ENCODE measurements at places on chromosomes 13 and 19.

DNA sequence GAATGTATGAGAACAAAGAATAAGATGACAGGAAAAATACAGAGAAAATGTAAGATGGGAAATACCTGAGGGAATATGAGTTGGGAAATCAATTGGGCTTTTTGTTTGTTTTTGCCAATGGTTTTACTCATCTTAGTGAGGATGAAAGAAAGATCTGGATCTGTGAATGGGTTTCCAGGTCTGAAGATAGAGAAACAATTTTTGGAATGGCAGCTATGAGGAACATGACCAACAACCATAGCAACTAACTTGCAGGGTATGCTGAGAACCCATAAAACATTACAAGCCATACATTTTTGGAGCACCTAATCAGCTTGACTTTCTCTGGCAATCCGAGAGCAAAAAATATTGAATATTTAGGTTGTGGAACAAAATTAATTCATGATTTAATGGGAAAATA, 290.0 kb downstream of the KCTD12 start:
- no peak for DNase-seq

- no peak for DNase-seq
Observed at GRCh38 chr13:29756506-29756905, 93.9 kb downstream of the UBL3 start.

- DNase-seq: no peak
Observed at GRCh38 chr13:32530841-32531253, 7.7 kb downstream of the N4BP2L2 start.

DNA sequence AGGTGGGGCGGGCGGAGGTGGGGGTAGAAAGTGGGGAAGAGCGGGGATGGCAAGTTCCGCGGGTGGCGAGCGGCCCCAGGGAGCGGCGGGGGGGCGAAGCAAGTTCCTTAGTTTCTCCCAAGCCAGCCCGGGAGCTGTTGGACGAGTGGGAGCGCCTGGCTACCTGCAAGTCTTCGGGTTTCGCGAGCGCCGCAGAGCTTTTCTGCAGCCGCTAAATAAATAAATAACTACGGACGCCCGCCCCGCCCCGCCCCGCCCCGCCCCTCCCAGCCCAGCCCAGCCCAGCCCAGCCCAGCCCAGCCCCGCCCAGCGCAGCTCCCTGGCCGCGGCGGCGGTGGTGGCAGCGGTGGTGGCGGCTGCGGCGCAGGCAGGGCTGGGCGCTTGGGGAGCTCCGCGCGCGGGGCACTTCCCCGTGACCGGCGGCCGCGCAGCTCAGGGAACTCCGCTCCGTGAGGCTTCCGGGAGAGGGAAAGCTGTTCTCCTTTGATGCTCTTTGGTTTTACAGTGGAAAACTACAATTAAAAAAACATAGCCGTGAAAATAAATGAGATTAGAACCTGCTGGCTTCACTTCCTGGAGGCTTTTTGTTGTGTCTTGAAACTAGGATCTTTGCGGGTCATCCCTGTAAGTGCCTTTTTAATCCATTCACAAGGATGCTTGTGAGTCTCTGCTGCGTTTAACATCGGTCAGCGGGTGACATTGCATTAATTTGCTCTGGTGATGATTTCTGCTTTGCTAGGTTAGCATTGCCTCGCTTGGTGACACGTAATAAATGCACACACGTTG, at the start of gene UBE2L5:
TSS of gene UBE2L5 (plus strand) at position 440 of the 786 bp plus-strand sequence. CDS start 5,498 bp downstream, outside the sequence.
- no peak for DNase-seq

- no peak for DNase-seq
Observed at GRCh38 chr19:50387176-50387867, 3.2 kb downstream of the POLD1 start.

- DNase-seq: no peak
Observed at GRCh38 chr13:87941226-87941625, 270.1 kb downstream of the SLITRK5 start.

- DNase-seq: no peak
Observed at GRCh38 chr13:45817833-45818232, 33.7 kb downstream of the SIAH3 start.

GRCh38 chr19:17673937-17674799, 14.0 kb downstream of the UNC13A start:
- no peak for DNase-seq

DNA sequence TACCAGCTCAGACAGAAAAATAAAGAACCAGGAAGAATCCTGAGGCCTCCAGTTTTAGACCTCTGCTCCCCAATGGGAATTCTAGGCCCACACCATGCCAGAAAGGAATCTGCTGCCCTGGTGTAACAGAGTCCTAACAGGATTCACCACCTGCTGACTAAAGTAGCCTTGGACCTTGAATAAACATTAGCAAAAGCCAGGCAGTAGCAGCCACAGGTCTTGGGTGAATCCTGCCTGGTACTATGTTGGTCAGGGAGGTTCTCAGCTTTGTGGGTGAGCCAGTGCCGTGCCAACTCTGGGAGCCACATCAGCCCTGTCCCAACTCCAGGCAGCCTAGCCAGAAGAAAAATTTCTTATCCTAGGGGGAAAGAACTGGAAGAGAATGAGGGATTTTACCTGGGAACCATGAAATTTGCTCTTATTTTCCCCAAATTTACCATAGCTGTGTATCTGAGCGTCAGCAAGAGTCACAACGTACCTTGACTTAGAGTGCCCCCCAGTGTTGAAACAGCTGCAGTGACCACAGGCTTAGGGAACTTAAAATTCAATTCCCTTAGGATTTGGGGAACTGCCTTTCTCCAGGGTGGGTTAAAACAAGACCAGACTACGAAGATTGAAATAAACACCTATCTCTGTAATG, 1895.6 kb upstream of the PRR20A start:
- no peak for DNase-seq

- DNase-seq: no peak
Observed at GRCh38 chr13:69319656-69320055, 788.0 kb upstream of the ATXN8OS start.

DNA sequence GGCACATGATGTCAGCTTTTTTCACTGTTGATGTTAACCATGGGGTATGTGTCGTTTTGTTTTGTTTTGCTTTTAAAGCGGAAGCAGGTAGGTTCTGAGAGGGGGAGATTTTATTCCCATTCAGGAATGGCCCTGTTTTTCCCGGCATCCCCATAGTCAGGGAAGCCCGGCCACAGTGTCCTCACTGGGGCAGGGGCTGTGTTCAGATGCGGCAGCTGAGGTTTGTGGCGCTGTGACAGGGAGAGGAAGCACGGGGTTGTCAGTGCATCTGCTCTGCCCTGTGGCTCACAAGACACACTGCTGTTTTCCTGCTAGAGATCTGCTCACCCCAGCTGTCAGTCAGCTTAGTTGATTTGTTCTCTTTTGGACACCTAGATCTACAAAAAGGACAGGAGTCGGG, 27.6 kb downstream of the ANKRD27 start:
- DNase-seq: no peak

GRCh38 chr19:38496603-38497487, 63.4 kb downstream of the RYR1 start:
- no peak for DNase-seq

DNA sequence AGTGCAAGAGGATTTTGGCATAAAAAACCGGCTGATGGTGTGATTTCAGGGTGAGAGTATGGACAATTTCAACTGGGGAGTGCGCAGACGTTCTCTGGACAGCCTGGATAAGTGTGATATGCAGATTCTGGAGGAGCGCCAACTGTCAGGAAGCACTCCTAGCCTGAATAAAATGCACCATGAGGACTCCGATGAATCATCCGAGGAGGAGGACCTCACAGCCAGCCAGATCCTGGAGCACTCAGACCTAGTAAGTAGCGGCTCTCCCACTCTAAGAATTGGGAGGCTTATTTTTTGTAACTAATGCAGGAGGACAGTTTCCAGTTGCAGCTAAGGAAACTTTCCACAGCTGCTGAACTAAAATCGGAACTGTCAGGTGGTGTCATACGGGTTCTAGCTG, 53.6 kb downstream of the ZAR1L start:
- peak; percentile 50 for DNase-seq

GRCh38 chr19:1817553-1818179, 5.6 kb upstream of the ATP8B3 start:
- DNase-seq: no peak

DNA sequence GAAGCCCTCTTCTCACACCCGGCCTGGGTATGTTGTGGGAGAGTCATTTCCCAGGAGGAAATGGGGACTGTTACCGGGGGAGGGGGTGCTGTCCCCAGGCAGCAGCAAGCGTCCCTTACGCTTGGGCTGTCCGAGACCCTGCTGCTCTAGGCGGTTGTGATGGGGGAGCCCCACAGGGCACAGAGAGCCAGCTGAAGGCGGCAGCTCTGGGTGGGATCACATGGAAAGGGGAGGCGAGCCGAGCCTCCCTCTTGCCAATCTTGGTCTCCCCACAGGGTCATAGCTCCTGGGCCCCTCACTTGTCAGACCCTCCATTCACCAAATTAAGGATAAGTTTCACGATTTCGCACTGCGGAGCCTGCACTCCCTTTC, 22.0 kb downstream of the EPN1 start:
- no peak for DNase-seq

DNA sequence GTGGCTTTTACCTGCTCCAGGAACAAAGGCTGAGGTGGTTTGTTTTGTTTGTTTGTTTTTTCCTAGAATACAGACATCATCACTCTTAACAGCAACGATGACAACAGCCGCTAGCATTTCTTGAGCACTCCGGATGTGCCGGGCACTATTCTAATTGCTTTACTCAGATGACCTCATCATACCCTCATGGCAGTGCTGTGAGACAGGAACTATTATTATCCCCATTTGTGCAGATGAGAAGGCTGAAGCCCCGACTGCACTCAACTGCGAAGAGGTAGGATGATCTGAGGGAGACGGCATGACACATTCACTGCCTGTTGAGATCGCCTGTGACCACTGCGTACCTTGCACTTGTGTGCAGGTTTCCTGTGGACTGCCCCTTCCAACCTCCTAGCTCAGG, 66.5 kb downstream of the CCDC70 start:
- no peak for DNase-seq

DNA sequence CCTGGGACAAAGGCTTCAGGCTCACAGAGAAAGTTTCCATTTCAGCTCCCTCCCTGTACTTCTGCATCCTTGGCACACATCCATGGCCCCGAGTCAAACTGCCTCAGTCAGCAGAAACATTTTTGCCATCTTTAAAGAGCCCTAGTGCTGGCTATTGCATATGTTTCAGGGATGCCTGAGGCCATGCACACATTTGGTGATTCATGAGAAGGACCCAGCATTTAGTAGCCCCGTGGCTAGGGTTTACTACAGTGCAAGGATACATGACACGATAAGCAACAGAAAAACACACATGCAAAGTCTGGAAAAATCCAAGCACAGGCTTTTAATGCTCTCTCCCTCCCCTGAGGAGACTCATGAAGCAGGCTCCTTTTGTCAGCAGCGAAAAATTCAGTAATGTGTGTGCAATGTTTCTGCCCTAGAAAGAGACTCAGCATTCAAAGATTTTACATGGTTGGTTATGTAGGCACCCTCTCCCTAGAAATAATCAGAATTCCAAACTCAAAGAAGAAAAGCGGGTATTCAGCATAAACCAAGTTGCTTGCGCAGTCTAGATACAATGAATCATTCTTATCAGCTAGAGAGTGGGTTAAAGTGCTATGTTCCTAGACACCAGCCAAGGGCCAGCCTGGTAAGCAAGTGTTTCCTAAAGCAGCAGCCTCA, 17.6 kb downstream of the ACOD1 start:
- DNase-seq: no peak

- no peak for DNase-seq
Observed at GRCh38 chr13:22085001-22085400, 414.1 kb downstream of the FGF9 start.

GRCh38 chr19:29579308-29579910, 26.7 kb upstream of the POP4 start:
- DNase-seq: no peak

GRCh38 chr19:51141181-51141580, 920 bp upstream of the SIGLEC7 start:
- DNase-seq: no peak

- no peak for DNase-seq
Observed at GRCh38 chr13:100473501-100474044, 115.0 kb downstream of the GGACT start.

- no peak for DNase-seq
Observed at GRCh38 chr13:93625536-93625935, 398.9 kb downstream of the GPC6 start.

GRCh38 chr19:11598103-11598483, 810 bp downstream of the ZNF627 start:
- DNase-seq: no peak

DNA sequence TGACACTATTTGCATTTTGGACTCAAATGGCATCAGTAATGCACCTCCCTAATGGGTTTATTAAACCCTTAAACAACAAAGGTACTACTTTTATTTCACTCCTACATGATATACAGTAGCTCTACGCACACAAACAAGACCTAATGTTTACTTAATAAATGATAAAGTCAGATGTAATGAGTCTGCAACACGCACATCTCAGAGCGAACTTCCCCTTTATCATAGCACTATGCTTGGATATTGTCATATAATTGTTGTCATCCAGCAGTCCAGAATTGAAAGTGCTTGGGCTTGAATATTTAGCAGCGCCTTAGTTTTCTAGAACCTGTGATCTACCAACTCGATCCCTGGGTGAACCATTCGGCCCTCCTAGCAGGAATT, 772 bp downstream of the PARP4 start:
- peak; percentile 20 for DNase-seq

- no peak for DNase-seq
Observed at GRCh38 chr13:76250211-76250610, 614.1 kb downstream of the LMO7 start.

- DNase-seq: no peak
Observed at GRCh38 chr13:79933389-79933788, 407.5 kb downstream of the SPRY2 start.

- no peak for DNase-seq
Observed at GRCh38 chr13:110044551-110045111, 258.2 kb upstream of the IRS2 start.

- no peak for DNase-seq
Observed at GRCh38 chr13:24161010-24161775, 673 bp downstream of the SPATA13 start.

DNA sequence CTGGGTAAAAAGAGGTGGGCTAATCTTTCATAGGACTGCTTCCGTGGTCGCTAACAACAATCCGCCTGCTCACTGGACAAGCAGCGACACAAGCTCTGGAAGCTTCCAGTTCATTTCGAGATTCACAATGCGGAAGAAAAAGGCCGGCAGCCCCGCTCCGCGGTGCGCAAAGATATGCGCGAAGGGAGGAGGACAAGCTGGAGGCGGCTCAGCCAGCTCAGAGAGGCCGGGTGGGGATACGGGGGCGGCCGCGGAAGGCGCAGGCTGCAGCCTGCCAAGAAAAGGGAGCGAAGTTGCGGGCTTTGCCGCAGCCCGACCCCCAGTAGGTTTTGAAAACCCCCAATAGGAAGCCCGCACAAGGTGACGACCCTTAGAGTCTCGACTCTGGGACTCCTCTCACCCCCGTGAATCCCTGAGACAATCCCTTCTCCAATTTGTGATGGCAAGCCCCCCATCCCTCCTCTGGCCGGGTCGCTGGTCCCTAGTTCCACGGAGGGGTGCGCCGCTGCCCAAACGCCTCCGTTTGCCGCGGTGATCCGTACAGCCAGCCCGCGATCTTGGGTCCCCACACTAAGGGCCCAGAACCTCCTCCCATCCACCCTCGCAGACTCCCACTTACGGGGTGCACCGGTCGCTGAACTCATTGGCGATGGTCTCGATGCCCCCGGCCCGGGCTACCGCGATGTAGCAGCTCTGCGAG, 697 bp downstream of the HSPH1 start:
- peak; percentile 5 for DNase-seq

- DNase-seq: no peak
Observed at GRCh38 chr13:33172911-33173310, 112.6 kb downstream of the STARD13 start.
